ENCODE measurements at places on chromosomes 11 and 22. TPM values are rescaled to one million over a fixed set of nuclear protein-coding genes. Genes with fewer than 3 reads are reported as not detected.

DNA sequence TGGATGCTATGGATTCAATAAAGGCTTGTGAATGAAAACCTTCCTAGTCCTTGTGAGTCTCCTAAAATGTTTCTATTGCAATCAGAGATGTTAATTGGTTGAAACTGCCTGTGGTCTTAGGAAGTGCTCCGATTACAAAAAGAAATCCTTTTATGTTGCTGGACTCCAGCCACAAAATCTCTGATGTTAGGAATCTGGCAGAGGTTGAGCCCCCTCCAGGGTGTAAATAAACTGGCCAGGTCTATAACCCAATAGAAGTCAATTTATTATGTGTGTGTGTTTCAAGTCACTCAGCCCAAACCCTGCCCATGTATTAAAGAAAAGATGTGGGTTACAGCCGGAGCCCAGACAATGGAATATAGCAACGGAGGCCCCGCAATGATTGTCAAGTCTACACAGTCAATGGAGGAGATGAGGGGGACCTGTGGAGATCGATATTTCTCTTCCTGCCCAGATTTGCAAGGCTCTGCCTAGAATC, 218.1 kb upstream of the SORL1-AS1 start:
- no peak for DNase-seq

DNA sequence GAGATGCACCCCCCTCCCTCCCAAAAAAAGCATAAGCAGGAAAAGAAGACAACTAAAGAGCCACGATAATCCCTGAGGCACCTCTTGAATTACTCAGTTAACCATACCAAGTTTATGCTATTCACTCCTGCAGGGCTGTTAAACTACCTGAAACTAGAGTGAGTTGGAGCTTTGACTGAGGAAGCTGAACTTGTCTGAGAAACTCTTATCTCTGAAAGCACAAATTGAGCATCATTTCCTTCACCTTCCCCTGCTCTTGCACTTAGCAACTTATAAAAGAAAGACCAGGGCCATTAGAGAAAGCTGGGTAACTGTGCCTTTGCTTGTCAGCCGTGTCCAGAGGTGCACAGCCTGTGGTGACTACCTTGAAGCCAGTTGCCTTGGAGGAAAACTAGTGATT, 745.6 kb downstream of the NELL1 start:
- DNase-seq, result no peak

GRCh38 chr22:28019881-28020861, 101.1 kb upstream of the PITPNB start:
- peak; percentile 73 for DNase-seq

GRCh38 chr11:71253794-71254193, 1.4 kb upstream of the SHANK2 start:
- no peak for DNase-seq

DNA sequence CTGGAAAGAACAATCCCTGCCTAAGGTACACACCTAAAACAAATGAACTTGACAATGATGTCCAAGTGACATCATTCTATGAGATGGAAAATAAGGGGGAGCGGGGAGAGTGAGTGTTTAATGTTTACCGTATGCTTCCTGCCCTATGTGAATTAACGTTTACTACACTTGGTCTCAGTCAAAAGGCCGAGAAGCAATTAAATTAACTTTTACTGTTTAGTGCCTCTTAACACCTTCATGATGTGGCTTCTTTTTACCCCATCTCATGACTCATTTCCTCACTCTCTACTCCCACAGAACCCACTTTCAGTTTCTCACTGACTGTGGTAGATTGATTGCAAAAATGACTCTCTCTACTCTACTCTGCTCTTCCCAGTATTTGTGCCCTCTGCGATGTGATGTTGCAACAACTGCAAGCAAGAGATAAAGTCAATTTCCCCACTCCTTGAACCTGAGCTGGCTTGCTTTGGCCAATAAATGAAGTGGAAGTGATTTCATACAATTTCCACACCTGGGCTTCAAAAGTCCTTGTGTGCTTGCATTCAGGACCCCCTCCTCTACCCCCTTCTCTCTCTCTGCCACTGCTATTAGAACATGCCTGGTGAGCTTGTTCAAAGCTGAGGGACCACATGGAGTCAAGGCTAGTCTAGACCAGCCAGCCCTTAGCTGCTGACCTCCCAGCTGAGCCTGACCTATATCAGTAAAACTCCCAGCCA, 11.6 kb upstream of the ALKBH3 start:
- DNase-seq, result no peak

DNA sequence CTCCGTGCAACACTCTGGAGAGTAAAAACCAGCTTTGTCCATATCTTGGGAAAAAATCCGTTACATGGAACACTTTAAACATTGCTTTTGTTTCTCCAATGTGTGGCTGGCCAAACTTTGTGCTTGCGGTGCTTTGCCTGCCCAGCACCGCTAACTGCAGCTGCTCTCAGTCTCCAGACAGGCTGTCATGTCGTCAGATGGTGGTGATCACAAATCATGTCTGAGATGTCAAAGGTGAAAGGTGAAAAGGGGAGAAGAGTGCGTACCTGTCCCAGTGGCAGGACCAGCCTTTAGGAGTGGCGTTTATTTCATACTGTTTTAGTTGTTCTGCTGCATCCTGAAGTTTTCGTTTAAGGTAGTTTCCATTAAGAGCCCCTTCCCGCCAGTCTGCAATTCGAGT, 17.1 kb upstream of the AGBL2 start:
- no peak for DNase-seq

- no peak for DNase-seq
Measured at GRCh38 chr22:23300476-23300875, 120.2 kb downstream of the BCR start.

GRCh38 chr22:27554106-27554811, 247.3 kb downstream of the MN1 start:
- no peak for DNase-seq

DNA sequence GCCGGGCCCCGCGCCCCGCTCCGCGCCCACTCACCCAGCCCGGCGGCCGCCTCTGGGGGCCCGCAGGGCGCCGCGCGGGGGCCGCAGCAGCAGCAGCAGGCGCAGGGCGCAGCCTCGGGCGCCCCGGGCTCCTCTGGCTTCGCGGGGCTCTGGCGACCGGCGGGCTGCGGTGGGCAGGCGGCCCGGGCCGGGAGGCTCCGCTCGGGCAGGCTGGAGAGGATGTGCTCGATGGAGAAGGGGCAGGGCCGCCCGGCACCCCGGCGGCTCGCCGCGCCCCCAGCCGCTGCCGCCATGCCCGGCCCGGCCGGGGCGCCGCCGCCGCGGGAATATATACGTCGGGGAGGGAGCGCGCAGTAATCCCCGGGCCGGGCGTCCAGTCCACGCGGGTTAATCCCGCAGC, at the start of gene GSC2:
Gene GSC2 (minus strand): TSS at position 302 of the 400 bp plus-strand sequence. CDS start 9 bp downstream, at position 293.
- no peak for DNase-seq

- DNase-seq, result no peak
Measured at GRCh38 chr11:28521075-28521474, 412.9 kb downstream of the METTL15 start.

- no peak for DNase-seq
Measured at GRCh38 chr11:134442246-134442645, 30.2 kb upstream of the B3GAT1 start.

DNA sequence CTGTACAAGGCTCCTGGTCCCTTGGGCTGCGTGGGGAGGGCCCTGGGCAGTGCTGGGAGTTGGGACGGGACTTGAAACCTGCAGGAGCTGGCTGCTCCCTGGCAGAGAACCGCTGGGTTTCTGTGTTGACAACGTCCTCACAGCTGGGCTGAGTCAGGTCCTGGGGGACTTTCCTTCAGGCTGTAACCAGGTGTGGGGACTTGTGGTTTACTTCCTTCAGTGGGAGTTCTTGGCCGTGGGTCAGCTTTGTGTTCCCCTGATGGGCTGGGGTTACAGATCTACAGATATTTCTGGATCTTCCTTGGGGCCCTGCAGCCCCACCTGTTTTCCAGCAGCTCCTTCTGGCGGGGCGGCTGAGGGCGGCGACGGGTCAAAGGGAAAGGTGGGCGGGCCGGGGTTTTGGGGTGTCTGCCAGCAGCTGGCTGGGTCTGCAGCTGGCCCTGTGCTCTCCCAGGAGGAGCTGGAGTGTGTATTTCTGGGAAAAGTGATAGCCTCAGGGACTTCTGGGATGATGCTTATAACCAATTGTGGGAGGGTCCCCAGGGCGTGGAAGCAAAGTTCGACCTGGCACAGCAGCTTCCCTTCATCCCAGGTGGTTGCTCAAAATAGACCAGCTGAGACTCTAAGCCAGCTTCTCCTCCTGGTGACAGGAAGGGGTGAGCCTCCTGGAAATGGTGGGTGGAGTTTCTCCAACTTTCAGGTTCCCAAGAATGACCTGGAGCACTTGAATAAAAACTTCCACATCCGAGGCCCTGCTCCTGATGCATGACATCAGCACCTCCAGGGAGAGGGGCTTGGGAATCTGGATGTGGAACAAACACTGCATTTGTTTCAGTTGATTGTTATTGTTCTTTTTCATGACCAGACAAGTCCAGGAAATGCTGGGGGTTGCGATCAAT, 19.1 kb downstream of the ST14 start:
- no peak for DNase-seq

GRCh38 chr11:92264350-92264749, 39.7 kb downstream of the FAT3 start:
- DNase-seq, result no peak

DNA sequence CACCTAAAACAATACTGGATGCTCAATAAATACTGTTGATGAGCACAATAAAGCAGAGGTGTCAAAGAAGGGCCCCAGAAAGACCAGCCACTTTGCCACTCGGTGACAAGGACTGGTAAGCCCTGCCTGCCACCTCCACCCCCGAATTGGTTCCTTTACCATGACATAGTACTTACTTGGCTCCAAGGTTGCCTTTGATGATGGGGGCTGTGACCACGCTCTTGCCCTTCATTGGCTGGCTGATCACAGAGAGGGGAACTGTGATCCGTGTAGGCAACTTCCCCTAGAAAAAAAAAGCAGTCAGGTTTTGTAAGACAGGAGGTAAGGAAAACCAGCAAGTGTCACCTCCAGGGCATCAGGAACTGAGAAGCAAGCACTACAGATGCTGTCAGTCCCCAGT, 29.7 kb downstream of the NFRKB start:
- DNase-seq, result no peak

The OR4C5 gene
- total RNA-seq, result not detected

The OR4D5 gene
- total RNA-seq, result not detected

The OR51B4 gene
- total RNA-seq, result 0.42 TPM

The OR9Q2 gene
- not detected for total RNA-seq

The SNRPD3 gene
- total RNA-seq, result 88.7 TPM

The ZNF408 gene
- 10.7 TPM for total RNA-seq

The BRSK2 gene
- total RNA-seq, result 1.7 TPM

The SUSD2 gene
- 8.3 TPM for total RNA-seq

The OR9G4 gene
- total RNA-seq, result not detected

The FADS1 gene
- total RNA-seq, result 40.7 TPM

Data from ureter (tissue), 1 donor.